CD8-positive, alpha-beta memory T cell (primary cell): ENCODE measurements at places on chromosomes 13 and 19. TPM values are rescaled to one million over a fixed set of nuclear protein-coding genes. Genes with fewer than 3 reads are reported as not detected.

GRCh38 chr19:15684828-15685227 is 11.9 kb downstream of the CYP4F12 start:
- DNase-seq = no peak

DNA sequence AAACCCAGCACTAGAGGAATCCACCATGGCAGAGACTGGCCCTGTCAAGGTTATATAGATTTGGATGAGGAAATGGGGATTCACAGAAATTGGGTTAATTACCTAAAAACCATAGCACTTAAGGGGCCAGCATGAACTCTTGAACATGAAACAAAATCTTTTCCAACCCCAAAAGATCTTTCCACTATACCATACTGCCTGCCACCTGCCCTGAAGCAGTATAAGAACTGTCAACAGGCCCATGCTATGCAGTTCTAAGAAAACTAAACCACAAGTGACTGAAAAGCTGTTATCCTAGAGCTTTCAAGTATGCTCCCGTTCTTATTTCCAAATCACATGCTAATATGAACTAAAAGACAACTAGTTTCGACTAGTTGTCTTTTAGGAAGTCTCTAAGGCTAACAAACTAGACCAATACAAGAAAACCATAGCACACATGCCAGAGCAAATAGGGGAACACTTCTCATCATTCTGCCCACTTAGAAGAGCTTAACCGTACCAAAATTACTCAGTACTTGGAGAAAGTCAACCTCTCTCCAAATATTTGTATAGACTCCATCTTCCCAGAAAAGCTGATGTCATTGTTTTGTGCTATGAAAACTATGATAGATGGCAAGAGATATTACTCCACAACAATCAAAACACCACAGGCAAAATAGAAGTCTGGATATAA is 27.5 kb downstream of the HSPH1 start:
- no peak for DNase-seq

TMPRSS9 gene
- total RNA-seq = not detected

DNA sequence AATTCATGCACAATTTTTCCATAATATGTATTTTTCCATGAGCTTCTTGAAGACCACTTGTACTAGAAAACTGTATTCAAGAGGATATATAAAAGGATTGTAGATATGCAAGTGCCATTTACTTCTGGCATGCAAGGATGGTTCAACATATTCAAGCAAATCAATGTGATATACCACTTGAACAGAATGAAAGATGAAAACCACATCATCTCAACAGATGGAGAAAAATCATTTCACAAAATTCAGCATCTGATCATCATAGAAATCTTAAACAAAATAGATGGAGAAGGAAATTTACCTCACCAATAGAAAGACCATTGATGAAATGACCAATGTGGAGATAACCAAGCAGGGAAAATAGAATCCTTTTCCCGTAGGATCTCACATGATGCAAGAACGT is 5.1 kb upstream of the ZNF816 start:
- DNase-seq = no peak

GRCh38 chr19:47152205-47152604 is 21.6 kb downstream of the SAE1 start:
- DNase-seq = no peak

USE1 gene
- total RNA-seq = 31.9 TPM

DNA sequence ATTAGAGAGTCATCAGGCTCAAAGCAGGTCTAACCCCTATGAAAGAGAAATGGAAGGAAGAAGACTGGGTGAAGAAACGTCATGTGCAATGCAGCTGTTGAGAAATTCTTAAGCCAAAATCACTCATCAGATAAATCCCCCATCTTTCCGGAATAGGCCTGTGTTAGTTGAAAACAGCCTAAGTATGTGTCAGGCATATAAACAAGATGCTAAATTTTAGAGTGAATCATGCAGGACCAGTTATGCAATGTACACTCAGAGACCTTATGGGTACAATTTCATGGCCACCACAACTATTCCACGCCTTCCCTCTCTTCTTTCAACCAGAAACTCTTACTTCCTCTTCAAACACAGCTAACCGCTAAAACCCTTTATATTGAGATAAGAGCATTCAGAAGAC is 717.7 kb upstream of the ATXN8OS start:
- DNase-seq = no peak

AMER2 gene
- total RNA-seq = not detected

CYP2A7 gene
- not detected for total RNA-seq

DNA sequence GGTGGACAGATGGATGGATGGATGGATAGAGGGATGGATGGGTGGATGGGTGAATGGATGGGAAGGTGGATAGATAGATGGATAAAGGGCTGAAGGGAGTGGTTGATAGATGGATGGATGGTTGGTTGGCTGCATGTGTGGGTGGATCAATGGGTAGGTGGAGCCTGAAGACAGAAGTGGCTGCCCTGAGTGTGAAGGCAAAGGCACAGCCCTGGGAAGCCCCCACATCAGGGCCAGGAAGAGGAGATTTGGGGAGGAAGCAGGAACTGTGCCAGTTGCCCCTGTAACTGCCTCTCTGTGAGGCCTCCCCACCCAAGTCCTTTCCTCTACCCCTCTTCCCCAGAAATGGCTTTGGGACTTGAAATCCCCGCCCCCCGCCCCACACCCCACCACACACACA is 43.4 kb upstream of the NFIC start:
- DNase-seq = no peak

DNA sequence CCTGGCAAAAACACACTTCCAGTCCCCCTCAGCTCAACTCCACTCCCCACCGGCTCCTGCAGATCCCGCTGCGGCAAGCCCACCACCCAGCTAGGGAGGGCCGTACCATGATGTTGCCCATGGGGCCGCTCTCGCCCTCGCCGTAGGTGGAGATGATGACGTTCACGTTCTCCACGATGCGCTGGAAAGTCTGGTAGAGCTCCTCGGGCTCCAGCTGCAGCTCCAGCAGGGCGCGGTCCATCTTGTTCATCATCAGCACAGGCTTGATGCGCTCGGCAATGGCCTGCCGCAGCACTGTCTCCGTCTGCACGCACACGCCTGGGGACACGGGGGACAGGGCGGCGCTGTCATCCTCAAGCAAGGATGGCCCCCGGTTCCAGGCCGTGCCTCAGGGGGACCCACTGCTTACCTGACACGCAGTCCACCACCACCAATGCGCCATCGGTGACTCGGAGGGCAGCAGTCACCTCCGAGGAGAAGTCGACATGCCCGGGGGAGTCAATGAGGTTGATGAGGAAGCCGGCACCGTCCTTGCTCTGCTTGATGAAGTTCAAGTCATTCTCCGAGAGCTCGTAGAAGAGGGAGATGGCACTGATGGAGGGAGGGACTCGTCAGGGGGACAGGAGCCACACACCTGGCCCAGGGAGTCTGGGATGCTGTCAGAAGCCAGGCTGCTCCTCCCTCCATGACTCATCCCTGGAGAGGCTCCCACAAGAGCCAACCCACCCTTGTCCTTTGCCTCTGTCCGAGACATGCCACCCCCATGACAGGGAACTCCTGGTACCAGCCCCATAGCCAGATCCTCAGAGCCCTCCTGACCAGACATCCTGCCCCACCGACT is 2.3 kb downstream of the EEF2 start:
- no peak for DNase-seq

GRCh38 chr13:51326777-51327176 is 12.7 kb upstream of the SERPINE3 start:
- DNase-seq = no peak
